Kidney epithelial cell (primary cell): ENCODE measurements at places on chromosomes 7 and 10.

DNA sequence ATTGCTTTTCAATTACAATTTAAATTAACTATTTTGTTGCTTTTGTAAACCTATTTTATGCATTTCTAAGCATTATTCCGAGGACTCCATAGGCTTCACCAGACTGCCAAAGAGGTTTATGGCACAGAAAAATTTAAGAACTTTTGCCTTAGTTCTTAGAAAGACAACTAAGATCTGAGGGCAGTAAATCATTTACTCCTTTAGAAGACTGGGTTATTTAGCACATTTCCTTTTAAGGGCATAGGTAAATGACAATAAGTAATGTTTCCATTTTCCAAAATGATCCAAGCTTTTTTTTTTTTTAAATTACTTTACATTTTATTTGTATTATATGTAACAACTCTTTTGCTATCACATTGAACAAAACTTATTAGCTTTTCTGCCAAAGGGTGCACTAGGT is 15.0 kb upstream of the STEAP4 start:
- DNase-seq: no peak

DNA sequence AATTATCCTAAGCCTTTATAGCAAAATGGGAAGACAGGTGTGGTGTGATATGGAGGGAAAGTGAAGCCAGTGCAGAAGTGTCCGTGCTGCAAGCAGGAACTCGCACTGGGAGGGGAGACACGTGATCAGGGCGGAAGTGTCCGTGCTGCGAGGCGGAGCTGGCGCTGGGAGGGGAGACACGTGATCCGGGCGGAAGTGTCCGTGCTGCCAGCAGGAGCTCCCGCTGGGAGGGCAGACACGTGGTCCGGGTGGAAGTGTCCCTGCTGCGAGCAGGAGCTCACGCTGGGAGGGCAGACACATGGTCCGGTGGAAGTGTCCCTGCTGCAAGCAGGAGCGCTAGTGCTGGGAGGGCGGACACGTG is 40.5 kb upstream of the PRKAR1B start:
- DNase-seq: peak; percentile 80

GRCh38 chr7:20343941-20344340 is 13.2 kb downstream of the ITGB8 start:
- DNase-seq: no peak

DNA sequence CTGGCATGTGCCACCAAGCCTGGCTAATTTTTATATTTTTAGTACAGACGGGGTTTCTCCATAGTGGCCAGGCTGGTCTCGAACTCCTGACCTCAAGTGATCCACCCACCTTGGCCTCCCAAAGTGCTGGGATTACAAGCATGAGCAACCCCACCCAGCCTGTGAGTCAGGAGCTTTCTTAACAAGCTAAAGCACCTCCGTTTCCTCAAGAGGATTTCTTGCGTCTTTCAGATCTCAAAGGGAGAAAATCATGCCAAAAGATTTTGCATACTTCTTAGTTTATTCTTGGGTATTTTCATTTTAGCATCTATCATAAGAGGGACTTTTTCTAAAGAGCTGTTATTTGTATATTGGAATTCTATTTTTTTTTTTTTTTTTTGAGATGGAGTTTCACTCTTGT is 47.9 kb upstream of the FOXK1 start:
- DNase-seq: no peak

GRCh38 chr7:54811846-54812254 is 52.8 kb upstream of the SEC61G start:
- DNase-seq: no peak

GRCh38 chr7:99104631-99105030 is 39.3 kb downstream of the SMURF1 start:
- no peak for DNase-seq

GRCh38 chr7:69818636-69819332 is 220.5 kb downstream of the AUTS2 start:
- no peak for DNase-seq

DNA sequence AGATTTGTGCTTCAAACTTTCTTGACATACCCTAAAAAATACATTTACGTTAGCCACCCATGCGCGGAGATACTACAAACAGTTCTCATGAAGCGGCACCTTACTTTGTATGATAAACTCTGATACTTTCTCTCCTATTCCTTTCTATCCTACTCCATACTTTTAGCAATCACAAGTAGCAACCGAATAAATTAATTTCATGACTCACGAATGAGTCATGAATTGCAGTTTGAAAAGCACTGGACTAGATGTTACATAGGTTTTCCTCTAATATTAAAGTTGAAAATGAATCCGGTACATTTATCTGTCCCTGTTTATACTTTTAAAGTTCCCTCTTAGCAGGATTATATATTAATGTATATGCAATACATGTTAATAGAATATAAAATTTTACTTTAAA is 67.6 kb downstream of the CUBN start:
- DNase-seq: peak; percentile 65

GRCh38 chr7:157520249-157520648 is 183.4 kb downstream of the DNAJB6 start:
- DNase-seq: no peak

GRCh38 chr10:74922921-74923320 is 96.5 kb downstream of the KAT6B start:
- no peak for DNase-seq

- DNase-seq: no peak
Observed at GRCh38 chr10:126166797-126167196, 221.5 kb downstream of the ADAM12 start.

DNA sequence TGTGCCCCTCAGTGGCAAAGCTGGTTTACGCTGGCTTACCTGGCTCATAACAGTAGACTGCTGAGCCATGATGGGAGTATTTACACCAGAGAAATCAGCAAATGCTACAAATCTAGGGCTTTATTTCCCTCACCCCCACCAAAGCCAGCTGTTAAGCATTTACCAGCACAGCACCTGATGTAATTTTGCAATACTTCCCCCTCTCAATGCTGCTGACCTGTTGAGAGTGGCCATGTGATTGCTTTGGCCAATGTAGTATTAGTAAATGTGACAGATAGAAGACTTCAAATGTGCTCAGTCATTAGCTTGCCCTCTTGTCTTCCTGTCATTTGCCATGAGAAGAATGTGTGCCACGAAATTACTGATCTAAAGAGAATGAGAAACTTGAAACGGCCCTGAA is 46.6 kb downstream of the HERPUD2 start:
- no peak for DNase-seq

DNA sequence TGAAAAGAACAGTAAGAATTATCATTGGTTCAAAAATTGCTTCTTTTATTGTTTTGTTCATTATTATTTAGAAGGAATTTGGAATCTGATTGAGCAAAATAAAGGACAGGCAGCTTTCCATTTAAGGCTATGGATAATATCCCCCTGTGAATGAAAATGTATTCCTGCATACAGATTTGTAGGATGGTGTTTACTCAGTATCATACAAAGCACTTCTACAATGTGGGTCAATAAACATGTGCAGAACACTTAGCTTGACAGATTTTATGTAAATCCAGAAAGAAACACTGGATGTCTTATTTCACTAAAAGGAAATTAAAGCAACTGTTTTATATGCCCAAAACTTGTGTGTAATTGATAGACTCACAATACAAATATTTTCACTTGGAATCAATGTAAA is 189.7 kb downstream of the THSD7A start:
- no peak for DNase-seq

- no peak for DNase-seq
Observed at GRCh38 chr7:25521236-25521635, 292.9 kb upstream of the NPVF start.

DNA sequence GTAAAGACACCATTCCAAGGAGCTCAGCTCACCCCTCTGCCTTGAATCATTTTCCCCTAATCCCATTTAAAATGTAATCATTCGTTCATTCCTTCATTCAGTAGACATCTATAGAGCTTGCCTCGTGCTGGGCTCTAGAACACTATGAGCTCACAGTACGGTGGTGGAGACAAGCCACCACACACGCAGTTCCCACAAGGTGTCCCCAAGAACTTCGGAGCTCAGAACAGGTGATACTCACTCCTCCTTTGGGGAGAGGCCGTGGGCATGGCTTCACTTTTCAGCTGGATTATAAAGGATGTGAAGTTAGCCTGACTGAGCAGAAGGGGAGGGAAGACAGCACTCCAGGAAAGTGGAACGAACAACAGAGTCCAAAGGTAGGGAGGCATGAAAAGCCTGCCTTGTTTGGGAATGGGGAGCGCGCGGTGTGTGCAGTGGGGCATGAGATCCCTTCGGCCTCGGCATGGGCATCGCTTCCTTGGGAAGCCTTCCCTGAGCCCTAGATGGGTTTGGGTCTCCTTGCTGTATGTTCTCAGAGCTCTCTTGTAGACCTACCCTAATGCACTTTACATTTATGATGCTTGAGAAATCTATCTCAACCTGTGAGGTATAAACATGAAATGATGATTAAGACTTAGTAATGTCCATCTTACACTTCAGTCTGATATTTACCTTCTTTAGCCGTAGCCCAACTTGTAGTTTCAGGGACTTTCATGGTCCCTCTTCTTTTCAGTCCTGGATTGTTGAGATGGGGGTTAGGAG is 809 bp upstream of the OGA start:
- DNase-seq: no peak

- DNase-seq: no peak
Observed at GRCh38 chr10:128575761-128576160, 449.5 kb upstream of the MKI67 start.

DNA sequence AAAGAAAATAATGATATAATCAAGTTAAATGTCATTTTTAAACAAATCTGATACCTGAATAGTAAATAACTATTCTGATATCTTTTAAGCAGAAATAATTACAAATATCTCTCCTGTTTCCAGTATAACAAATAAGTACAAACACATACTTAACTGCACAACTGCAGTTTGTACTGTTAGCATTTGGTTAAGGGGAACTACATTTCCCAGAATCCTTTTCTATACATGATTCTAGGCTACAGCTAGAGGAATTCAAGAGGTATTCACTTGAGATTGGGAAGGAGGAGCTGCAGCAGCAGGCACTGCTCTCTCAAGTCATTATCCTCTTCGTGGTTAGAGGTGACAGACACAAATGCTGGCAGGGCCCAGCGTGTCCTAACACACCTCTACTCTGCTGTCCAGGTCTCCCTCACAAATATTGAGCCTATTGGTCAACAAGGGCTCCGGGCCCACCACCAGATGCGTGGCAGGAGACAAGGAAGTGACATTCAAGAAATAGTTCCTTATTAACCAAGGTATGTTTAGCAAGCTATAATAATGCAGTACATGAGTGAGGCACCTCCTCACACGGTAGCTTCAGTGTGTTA is 255.1 kb upstream of the MKLN1 start:
- DNase-seq: no peak

DNA sequence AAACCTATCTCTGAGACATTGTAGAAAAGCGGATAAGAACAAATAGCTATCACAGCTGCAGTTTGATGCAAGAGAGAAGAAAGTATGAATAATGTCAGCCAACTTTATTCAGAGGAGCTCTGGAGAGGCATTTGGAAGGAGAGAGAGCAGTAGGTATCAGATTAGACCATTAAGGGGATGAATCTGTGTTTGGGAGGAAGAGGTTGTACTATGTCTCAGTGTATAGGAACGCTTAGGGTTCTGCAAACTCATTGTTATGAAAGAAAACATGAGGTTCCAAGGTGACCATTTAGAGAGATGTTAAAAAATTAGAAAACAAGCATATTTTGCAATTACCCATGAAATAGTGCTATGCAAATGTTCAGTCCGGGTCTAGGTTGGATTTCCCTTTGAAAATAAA is 207.5 kb upstream of the GNAI1 start:
- DNase-seq: no peak

GRCh38 chr7:85730012-85730411 is 543.2 kb upstream of the SEMA3D start:
- DNase-seq: no peak

DNA sequence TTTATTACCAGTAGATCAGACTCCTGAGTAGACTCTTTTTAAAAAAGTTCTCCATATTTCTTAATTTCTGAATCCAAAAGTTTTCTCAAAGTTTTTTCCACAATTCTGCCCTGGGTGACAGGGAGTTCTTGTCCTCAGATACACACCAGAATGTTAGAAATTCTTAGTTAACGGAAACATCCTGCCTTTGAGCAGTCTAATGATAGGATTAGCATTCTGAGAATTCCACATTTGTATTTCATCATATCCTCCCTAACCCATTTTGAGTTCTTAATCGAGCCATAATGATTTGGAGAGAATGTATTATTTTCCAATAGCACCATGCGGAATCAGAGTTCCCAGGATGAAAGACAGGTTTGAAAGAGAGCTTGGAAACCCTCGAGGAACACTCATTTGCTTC is 28.9 kb upstream of the MRPS33 start:
- no peak for DNase-seq

DNA sequence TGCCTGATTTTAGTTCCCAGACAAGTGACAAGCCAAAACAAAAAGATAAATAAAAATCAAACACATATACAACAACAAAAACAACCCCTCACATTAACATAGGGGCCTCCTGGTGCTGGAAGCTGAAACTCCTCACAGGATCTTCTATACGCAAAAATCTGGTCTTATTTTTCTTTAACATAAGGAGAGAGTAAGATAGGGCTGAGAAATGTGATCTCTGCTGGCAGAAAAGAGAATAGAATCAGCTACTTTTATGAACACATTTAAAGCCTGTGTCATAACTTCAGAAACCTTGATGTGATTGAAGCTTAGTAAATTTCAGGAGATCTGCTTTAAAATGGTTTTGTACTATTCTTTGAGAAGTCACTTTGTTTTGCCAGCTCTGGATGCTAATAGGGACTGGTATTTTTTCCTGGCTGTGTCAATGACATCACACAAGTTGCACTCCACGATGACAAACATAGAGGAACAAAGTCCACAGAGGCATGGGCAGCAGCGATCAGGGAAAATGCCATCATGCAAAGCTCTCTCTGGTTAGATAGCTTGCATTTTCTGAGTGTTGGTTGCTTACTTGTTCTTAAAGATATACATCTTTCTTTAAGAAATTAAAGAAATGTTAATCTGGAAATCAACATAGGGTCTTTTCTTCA is 176.6 kb upstream of the SP4 start:
- DNase-seq: no peak

DNA sequence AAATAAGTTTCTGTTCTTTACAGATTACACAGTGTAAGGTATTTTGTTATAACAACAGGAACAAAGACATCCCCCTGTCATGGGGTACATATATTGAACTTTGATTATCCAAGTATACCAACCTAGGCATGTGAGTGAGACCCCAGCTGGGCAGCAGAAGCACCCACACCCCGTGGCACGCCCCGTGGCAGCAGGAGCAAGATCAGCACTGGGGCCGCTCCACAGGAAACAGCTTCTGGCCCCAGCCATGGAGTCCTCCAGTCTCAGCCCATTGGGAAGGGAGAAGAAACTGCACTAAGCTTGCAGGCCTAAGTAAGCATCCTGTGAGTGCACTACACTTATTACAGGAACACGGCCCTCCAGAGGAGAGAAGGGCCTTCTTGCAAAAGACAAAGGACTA is 24.2 kb upstream of the TMEM72 start:
- no peak for DNase-seq

DNA sequence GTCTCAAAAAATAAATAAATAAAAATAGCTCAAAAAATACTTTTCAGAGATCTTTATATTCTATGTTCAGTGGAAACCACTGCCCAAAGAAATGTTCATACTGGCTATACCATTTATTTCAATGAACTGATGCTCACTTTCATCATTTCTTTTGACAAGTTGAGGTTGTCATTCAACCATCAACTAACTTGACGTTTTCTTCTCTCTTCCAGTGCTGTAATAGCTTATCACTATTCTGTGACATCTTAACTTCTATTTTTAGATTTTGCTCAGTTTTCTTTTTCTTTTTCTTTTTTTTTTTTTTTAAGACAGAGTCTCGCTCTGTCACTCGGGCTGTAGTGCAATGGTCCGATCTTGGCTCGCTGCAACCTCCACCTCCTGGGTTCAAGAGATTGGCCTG is 8.7 kb upstream of the CTAGE4 start:
- DNase-seq: no peak

GRCh38 chr7:157276731-157277562 is 59.9 kb upstream of the DNAJB6 start:
- DNase-seq: no peak
